ENCODE measurements at places on chromosomes 13 and 19.

DNA sequence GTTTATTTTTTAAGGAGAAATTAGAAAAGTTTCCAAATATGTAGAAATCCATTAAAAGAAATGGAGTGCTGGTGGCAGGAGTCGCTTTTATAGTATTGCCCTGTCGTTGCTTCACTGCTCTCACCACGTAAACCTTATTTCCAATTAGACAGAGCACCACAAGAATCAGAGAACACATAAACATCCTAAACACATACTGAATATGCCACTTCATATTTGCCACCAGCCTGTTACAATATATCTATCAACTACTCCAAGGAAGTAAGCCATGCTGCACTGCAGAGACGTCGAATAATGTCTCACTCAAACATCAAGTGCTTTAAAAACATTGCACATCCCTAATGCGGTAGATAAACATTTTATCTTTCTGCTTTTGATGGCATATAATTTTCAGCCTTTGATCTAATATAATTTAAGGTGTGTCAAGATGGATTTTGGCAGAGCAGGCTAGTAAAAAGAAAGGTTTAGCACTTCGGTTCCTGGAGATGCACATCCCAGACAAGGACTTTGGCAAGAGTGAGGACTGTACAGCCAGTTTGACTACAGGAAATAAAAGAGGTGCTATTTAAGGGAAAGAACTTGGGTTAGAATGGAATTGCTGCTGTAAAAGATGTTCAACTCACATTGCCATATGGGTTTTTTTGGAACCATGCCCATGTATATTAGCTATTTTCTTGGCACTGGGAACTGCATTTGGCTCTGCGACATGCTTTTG lies 932.3 kb downstream of the EFNB2 start:
- no peak for DNase-seq

- DNase-seq, result no peak
Measured at GRCh38 chr13:24692561-24692960, 12.4 kb downstream of the ATP12A start.

DNA sequence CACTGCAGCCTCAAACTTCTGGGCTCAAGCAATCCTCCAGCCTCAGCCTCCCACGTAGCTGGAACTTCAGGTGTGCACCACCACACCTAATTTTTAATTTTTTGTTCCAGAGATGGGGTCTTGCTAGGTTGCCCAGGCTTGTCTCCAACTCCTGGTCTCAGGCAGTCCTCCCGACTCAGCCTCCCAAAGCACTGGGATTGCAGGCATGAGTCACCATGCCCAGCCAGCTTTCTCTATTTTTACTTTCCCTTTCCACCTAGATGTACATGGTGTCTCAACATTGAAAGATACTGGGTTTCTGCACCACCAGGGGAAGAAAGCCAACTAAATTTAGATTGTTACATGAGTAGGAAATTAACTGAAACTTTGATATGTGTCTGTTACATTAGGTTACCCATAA lies 13.8 kb upstream of the ZNF846 start:
- DNase-seq, result no peak

- DNase-seq, result no peak
Measured at GRCh38 chr13:111868716-111869115, 198.2 kb upstream of the SOX1 start.
